Retinal pigment epithelial cell (primary cell): ENCODE measurements at places on chromosomes 13 and 19.

DNA sequence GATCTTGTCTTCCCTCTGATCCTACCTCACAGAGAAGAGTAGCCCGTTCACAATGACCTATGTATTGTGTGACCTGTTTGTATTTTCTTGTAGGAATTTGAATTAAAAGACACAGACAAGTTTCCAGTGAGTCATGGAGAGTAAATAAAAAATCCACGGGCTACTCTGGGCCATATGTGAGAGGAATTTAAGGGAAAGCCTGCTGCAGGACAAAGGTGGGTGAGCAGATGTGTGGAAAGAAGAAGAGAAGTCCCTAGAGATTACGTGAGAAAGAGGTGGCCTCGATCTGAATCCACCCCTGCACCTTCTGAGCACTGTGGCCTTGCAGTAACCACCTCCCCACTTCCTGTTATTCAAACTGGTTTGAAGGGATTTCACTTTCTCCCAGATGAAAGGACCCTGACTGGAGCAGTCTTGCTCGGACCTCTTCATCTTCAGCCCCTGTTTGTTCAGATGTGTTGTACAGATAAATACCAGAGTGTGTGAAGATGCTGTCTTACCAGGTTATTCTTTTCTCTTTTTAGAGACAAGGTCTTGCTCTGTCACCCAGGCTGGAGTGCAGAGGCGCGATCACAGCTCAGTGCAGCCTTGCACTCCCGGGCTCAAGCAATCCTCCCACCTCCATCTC lies 205.4 kb downstream of the PDS5B start:
- no peak for DNase-seq

GRCh38 chr19:15812060-15812722 lies 3.3 kb downstream of the OR10H1 start:
- no peak for DNase-seq

DNA sequence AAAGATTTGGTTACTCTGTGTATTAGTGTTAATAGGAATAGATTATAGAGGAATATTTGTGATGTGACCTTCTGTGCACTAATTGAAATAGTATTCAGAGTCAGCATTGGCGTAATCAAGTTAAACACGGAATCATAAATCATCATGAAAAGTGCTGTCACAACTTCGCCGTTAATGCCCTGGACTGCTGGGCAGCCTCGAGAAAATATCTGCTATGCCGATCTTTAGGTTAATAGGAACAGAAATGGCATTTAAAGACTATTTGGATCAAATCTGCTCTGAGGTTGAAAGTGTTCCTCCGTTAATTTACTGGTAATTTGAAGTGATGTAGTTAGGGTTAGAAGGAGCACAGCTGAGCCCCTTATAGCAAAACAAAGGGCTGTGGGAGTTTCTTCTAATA lies 219.0 kb downstream of the MZT1 start:
- no peak for DNase-seq

- DNase-seq, result no peak
These were observed 66.3 kb downstream of the LMO7 start for GRCh38 chr13:75702476-75702875.

DNA sequence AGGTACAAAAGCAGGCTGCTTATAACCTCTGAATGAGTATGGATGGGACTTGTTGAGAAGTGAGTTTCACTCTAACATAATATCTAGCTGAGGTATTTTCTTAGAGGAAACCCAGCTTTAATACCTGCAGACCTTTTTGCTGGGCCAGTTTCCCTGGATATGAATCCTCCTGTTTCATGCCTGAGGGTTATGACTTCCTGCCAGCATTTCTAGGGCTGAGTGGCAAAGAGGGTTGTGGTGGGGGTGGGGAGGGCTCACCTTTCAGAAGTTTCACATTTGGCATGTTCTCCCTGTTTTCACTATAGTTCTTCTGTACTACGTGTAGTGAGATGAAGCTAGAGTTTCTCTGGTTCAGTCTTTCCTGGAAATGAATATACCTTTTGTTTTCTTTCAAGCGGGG lies 73.7 kb downstream of the LACC1 start:
- no peak for DNase-seq

GRCh38 chr19:5880604-5881078 lies 10.3 kb upstream of the FUT5 start:
- peak; percentile 21 for DNase-seq

GRCh38 chr13:49679246-49679645 lies 12.0 kb downstream of the EBPL start:
- no peak for DNase-seq

DNA sequence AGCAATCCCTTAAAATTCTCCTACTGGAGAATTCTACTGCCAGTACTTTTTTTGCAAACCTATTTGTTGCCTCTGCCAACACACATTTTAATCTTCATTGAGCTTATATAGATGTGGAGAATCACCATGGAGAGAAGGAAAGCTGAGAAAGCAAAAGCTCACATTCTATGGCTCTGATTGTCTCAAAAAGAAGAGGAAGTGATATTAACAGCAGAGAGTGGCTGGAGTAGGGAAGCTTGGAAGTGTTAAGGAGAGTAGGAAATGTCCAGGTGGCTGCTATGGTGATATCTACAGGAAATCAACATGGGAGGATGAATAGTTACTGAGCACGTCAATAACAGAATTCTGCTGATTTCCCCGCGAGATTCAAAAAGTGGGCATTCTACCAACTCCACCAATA lies 78.8 kb upstream of the TDRD3 start:
- DNase-seq, result no peak

DNA sequence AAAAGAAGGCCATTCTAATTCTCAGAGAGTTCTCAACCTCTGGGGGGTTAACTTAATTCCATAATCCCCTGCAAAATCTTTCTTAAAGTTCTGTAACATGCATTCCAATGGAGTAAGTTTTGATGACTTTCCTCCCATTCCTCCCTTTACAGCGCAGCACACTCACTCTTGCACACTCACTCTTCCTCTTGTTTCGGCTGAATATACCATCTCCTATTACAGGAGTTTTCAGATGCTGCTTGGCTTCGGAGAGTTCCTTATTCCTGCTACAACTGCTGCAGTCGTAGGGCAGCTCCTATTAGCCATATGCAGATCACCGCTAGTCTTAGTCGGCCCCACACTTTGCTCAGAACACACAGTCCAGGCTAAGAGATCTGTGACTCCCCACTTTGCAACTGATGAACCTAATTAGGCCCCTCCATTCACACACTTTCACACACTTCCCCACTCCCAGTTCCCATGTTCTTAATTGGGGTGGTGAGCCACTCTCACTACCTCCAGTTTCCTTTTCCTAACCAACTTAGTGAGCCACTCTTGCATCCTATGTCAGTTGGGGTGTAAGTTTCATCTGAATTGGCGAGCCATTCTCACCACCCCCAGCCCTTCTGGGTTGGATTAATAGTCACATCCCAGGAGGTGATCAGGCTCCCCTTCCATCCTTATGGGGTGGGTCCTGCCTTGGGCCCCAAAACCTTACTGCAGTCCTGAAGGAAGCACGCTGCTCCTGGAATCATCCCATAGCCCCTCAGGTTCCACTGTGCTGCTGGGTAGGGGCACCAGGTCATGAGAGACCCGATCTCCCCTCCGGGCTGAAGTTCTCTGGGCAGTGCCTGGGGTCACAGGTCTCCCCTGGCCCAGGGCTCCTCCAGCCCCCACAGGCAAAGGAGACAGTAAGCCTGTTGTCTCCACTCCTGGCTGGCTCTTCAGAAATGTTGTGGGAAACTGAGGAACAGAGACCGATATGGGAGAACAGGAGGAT lies 53.9 kb downstream of the OR10H4 start:
- DNase-seq, result no peak

GRCh38 chr13:51827254-51827653 lies 17.7 kb downstream of the TMEM272 start:
- no peak for DNase-seq

DNA sequence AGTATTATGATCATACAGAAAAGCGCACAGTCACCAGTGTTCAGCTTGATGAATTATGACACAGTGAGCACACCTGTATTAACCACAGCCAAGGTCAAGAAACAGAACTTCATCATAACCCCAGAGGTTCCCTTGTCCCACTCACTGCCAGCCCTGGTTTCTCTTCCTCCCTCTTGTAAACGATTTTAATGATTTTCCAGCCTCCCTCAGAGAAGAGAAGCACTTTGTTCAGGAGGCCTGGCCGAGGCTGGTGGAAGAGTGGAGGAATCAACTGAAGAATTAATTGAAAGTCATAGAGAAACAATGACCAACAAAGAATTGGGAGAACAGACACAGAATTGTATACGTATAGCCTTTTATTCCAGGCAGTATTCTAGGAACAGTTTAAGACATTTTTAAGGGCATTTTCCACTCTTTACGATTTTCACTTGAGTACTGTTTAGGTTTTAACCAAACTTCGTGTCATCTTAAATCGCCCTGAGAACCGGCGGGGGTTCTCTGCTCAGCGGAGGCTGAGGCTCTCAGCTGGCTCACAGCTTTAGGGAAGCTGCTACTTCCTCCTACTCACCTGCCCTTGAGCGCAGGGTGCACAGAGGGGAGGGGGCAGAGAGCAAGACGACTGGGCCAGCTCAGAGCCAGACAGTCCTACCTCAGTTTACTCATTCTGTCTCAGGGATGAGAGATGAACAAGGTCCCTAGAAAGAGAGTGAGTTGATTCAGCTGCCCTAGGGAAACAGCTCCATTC lies 108.6 kb downstream of the AKAP11 start:
- DNase-seq, result no peak

DNA sequence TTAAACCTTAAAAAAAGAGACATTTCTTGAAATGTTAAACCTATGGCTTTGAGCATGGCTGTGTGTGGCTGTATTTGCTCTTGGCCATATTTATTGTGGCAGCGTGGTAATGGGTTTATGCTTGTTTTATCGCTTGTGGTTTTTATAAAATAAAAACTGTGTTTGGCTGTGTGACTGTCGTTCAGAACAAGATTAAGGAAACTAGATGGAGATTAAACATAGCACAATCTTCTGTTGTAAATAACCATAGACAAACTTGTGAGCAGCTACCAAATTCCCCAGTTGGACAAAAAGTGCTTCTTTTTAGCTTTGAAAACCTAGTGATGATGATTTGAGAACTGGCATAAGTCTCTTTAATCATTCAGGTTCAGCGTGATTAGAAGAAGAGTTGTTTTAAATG lies 191.0 kb downstream of the GGACT start:
- no peak for DNase-seq

DNA sequence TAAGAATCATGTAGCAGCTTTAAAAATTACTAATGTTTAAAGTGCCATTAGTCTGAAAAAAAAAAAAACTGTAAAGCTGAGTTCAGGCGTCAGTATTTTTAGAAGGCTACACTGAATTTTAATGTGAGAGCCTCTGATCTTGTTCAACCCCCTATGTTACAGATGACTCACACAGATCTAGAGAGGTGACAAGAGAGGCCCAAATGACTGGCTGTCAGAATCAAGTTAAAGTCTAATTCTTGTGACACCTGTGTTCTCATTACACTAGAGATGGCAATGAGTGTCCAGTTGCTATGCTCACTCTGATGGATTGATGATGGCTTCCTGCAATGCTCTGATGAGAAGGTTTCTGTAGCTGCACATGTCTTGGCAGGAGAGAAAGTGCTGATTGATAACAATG lies 203.5 kb upstream of the OBI1 start:
- DNase-seq, result no peak

DNA sequence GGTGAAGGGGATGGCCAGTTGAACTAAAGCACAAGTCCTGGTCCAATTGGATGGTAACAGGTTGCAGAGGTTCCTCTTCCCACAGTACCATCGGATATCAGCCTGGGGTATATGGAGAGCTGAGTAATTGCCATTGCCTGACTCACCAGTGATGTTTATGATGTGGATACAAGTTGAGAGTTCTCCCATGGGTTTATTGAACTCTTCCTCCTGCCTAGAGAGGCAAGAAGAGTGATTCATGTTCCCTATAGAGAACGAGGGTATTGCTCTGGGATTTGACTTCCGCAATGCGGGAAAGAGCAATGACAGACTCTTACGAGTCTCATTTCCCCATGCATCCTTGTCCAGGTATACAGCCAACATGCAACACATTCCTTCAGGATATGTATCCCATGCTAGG lies 111.3 kb upstream of the PCDH9 start:
- DNase-seq, result no peak

- no peak for DNase-seq
These were observed 1.3 kb downstream of the RHPN2 start for GRCh38 chr19:33063356-33063752.

DNA sequence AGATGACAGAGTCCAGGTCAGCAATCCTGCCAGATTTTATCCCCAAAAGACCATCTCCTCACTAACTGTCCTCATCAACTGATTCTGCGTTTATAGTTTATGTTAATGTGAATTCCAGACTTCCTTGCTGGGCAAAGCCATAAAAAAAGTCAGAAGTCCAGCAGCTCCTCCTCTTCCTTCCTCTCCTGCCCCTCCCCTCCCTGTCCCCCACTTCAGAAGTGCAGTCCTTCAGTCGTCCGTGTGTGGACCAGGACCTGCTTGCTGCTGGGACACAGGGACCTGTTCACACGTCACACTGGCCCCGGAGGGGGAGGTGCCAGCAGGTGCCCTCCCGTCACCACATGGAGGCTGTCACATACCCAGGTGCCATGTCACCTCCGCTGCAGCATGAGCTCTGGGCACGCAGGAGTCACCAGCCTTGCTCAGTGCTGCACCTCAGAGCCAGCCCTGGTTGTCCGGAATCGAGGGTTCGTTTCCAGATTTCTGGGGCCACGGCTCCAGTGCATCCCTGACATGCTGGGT lies 4.0 kb upstream of the MCF2L start:
- no peak for DNase-seq

GRCh38 chr13:37132211-37132610 lies 26.7 kb upstream of the CSNK1A1L start:
- no peak for DNase-seq

DNA sequence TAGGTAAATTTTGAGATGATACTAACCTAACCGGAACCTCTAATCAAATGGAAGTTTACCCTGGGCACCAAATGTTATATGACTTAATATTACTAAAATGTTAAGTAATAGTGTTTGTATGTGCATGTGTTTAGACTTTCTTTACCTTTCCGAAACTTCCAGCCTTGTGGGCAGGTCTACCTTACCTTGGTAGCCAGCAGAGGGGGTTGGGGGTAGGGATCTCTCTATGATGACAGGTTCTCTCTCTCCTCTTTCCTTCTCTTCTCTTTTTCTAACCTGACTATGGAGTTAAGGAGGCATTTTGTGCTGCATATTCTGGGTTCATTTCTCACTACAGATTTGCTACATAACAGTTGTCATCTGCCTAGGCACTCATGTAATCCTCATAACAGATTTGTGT lies 6.8 kb upstream of the FRY start:
- DNase-seq, result no peak

- no peak for DNase-seq
These were observed 71.0 kb downstream of the RASL11A start for GRCh38 chr13:27341616-27342015.

- DNase-seq, result no peak
These were observed 23.5 kb downstream of the LGALS16 start for GRCh38 chr19:39679056-39679790.

DNA sequence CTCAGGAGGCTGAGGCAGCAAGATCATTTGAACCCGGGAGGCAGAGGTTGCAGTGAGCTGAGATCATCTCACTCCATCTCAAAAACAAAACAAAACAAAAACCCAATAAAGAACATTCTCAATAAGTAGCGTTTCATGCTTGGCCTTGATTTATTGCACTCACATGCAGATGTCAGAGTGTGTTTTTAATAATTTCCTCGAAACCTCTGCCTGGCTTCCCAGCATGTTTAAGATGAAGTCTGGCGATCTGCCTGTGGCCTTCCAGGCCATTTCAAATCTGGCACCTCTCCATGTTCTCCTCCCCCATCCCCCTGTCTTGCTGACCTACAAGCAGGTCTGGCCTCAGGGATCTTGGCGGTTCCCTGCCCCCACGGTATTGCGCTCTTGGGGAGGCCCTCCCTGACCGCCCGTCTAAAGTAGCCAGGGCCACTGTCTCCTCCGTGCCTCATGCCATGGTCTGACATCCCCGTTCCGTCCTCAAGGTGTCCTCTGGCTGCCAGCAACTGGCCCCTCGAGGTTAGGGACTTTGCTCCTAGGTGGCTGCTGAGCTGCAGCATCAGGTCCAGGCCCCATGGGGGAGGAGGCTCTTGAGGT lies 1.6 kb downstream of the WDR88 start:
- no peak for DNase-seq
